ENCODE measurements at places on chromosomes 4 and X. TPM values are rescaled to one million over a fixed set of nuclear protein-coding genes. Genes with fewer than 3 reads are reported as not detected.

PAGE1 gene
- total RNA-seq, result not detected

SPCS3 gene
- total RNA-seq, result 57.4 TPM

IBSP gene
- not detected for total RNA-seq

PRPS1 gene
- total RNA-seq, result 40.9 TPM

GRID2 gene
- total RNA-seq, result 1.4 TPM

JADE3 gene
- 9.5 TPM for total RNA-seq

TDO2 gene
- total RNA-seq, result 0.60 TPM

SPATA18 gene
- total RNA-seq, result 40.6 TPM
